ENCODE measurements at places on chromosomes 7 and 10.

DNA sequence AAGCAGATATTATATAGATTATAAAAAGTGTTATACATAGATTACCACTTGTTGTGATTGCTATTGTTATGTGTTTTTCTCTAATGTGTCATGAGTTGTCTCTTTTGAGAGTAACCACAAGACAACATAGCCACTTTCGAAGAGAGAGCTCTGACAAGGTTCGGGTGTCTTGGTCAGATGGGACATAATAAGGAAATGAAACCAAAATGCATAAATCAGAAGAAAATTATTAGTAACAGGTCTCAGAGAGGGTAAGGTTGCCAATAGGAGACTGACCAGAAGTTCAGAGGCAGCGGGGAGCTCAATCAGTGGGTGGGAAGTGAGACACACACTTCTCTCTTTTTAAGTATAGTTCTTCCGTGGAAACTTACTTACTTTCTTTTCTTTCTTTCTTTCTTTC lies 639.2 kb upstream of the POT1 start:
- no peak for DNase-seq

DNA sequence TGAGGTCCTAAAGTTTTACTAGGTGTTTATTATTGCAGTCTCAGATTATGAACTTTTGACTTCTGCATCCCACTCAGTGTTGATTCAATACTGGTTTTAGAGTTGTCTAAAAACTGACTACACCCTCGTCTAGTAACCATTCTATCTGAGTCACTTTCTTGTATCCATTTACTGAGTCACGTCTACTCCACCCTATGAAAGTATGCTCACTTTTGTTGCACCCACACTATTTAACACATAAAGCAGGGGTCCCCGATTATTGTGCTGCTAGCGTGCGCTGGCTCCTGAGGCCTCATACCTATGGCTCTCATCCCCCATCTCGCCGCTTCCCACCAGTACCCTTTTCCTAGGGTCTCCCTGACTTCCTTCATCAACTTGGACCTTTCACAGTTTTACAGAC lies 2.0 kb downstream of the SAMD9 start:
- no peak for DNase-seq

DNA sequence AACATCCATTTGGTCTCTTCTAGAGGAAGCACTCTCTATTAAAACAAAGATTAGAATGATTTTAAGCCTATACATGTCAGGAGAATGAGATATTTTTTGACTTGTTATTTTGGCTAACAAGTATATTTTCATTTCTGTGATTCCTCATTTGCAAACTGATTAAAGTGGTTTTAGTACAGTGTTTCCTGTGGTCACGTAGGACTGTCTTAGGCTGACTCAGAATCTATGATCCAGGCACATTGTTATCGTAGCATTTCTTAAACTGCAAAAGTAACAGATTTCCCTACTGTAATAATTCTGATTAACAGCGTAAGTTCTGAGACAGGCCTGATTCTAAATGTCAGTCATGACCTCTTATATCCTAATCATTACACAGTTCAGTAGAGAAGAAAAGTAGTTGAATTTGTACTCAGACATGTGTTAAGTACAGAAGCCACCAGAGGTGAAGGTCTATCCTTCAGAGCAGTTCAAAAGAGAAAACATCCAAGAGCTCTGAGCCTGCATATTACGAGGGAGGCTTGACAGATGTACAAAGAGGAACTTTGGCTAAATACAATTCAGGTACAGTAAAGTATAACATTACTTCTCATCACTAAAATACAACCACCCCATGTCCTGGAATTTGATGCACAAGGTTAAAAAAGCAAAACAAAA lies 124.1 kb upstream of the TEX47 start:
- DNase-seq = no peak

- DNase-seq = no peak
These were observed 227.0 kb downstream of the DKK1 start for GRCh38 chr10:52541006-52541473.

Data from pulmonary artery endothelial cell (primary cell).